ENCODE measurements at places on chromosomes 1 and 21.

GRCh38 chr1:47436304-47436978 is 1.4 kb upstream of the FOXD2 start:
- DNase-seq, result peak; percentile 57

DNA sequence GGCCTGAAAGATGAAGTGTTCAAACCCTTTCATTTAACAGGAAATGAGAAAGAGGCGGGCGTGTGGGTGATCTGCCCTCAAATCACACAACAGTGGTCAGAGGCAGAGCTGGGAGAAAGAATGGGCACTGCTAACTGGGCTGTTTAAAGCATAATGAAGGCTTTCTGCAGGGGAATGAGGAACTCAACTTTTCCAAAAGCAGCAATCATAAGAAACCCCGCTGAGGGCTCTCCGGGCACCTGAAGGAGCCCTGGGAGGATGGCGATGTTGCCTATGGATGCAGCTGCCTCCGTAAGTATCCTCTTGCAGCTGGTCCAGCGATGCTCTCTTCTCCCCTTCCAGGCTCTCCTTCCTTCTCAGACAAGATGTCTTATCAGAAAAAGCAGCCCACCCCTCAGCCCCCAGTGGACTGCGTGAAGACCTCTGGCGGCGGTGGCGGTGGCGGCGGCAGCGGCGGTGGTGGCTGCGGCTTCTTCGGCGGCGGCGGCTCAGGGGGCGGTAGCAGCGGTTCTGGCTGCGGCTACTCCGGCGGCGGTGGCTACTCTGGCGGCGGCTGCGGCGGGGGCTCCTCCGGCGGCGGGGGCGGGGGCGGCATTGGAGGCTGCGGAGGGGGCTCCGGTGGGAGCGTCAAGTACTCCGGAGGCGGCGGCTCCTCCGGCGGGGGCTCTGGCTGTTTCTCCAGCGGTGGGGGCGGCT is 1.2 kb downstream of the LORICRIN start:
- no peak for DNase-seq

DNA sequence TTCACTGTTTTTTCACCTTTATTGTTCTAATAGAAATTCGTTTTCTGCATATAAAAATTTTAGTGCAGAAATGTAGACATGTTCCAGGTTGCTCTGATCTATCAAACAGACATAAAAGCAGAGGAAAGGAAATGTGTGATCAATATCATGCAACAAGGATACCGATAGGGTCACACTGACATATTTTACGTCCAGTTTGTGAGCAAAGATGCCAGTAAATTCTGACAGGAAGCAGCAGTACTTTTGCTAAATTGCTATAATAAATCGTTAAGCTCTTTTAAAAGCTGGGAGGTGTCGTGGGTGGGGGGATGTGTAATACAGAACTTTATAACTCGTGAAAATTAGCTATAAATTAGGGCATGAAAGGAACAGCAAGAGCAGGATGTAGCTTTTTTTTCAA is 955.2 kb downstream of the BRINP3 start:
- DNase-seq, result no peak

GRCh38 chr1:247417831-247418230 is 1.9 kb downstream of the NLRP3 start:
- DNase-seq, result no peak

DNA sequence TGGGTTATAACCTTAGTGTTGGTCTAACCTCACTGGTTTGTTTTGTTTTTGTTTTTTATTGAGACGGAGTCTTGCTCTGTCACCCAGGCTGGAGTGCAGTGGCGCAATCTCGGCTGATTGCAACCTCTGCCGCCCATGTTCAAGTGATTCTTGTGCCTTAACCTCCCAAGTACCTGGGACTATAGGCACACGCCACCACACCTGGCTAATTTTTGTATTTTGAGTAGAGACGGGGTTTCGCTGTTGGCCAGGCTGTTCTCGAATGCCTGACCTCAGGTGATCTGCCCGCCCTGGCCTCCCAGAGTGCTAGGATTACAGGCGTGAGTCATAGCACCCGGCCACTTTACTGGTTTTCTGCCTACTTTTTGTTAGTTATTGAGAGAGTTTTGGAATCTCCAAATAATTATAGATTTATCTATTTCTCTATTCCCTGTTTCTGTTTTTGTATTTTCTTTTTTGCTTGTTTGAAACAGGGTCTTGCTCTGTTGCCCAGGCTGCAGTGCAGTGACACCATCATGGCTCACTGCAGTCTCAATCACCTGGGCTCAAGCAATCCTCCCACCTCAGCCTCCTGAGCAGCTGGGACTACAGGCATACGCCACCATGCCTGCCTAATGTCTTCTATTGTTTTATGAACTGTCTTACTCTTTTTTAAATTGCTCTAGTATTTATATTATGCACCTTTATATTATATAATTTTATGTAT is 21.4 kb downstream of the SMG7 start:
- no peak for DNase-seq

DNA sequence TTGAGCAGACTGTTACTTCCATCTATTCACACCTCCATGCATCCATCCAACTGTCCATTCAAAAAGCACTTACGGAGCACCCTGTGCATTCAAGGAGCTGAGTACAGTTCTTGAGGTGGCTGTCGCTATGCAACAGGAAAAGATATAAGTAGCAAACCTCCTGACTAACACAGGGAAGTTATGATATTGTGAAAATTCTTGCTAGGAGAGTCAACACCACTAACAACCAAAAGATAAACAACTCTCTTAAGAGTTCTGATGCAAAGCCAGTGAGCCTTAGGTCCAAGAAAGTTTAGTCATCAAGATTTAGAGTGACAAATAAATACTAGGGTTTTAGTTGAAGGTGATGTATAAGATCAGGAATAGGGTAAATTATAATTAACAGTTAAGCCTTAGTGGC is 44.5 kb upstream of the TRIM45 start:
- DNase-seq, result no peak

DNA sequence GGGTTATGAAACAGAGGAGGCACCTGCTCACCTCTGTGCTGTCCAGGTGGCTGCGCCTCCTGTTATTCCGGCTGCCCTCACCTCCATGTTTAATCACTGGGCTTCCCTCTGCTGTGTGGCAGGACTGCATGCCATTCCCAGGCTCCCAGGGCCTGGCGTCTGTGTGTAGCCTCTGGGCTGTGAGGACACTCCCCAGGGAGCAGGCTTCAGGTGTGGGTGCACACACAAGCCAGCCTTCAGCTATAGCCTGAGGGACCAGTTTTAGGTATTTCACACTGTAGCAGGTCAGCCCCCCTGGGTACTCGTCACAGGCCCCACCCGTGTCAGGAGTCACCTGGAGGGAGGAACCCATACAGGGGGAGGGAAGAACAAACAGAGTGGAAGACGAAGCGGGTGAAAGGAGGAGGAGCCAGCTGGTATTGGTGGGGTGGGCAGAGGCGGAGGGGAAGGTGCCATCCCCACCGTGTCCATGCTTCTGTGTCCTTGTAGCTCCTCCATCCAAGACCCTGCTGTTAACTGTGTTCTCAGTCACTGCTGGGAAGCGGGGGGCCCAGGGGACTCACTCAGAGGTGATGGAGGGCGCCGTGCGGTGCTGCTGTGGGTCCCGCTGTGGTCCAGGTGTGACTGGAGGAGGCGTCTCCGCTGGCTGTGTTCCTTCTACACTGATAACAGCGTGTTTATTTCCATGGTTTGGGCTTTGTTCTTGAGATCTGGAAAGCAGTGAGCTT is 158.6 kb downstream of the PGBD5 start:
- no peak for DNase-seq

DNA sequence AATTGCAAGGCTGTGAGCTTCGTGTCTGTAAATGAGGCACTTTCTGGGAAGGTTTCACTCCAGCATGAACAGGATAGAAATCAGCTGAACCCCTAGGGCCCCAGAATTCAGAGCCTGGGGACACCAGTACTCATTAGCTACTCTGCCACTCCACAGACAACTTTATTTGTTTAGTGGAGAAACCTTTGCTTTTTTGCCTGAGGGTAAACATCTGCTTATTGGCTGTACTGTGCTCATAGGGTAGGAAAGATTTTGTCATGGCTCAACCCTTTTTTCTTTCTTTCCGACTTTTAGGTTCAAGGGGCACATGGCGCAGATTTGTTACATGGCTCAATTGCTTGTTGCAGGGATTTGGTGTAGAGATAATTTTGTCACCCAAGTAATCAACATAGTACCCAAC is 138.4 kb upstream of the BACE2 start:
- no peak for DNase-seq

- no peak for DNase-seq
Measured at GRCh38 chr1:77834771-77835334, 53.6 kb upstream of the NEXN start.

DNA sequence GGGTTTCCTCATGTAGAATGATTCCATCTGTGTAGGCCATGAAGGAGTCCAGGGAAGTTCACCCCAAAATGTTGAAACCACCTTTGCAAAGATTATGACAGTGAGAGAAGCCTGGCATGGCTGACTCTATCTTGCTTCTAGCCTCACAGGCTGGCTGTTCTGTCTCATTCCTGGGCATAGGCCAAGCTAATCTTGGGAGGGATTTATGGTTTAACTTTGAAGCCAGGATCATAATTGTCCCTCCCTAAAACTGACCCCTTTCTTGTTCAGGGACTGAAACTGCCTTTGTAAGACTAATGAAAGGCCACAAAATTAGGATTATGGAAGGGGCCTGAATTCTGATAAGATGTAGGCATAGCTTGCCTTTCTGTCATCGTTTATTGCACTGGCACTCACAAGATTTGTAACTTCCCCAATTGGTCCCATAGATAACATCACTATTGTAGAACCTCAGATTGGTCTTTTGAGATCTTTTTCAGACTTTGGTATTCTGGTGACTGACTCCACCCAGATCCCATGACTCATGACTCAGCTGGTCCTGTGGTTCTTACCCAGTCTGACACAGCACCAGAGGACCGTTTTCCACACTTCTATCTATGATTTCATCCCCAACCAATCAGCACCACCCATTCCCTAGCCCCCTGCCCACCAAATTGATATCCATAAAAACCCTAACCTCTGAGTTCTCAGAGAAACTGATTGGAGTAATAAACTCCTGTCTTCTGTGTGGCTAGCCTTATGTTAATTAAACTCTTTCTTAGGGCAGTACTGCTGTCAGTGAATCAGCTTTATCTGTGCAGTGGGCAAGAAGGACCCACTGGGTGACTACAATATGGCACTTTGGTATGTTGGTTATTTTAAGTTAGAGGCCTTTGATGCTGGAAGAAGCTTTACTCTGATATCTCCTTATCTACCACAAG is 13.6 kb upstream of the LAMTOR5 start:
- DNase-seq, result no peak

DNA sequence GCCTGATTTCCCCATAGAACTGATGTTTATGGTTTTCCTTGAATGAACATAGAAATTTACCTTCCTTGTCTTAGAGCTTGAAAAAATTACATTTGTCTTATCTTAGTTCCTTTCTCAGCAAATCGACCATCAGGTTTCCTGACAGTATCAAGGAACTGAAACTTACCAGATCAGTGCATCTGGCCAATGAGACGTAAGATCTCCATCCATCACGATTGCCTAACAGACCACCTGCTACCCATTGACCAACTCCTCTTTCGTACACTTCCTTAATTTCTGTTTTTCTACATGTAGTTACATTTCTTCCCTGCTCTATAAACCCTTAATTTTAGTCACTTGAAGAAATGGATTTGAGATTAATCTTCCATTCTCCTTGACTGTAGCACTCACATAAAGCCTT is 57.4 kb upstream of the TMPRSS15 start:
- DNase-seq, result no peak

- no peak for DNase-seq
Measured at GRCh38 chr1:58991305-58991704, 207.5 kb upstream of the JUN start.

DNA sequence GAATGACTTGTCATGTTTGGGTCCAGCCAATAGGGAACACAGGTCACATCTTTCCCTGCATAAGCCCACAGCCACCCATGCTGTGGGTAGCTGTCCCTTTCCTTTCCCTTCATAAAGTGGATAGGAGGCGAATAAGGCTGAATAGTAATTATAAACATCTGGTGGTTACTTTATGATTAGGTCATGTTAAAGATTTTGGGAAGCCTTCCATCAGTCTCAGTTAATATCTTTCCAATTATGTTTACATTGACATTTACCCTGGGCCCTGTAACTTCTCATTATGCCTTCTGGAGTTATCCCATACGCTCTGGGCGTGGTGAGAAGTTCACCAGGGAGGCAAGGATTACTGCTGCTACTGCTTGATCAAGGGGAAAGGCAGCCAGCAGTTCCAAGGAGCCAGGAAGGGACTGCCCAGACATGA is 197.2 kb downstream of the HLX start:
- no peak for DNase-seq

DNA sequence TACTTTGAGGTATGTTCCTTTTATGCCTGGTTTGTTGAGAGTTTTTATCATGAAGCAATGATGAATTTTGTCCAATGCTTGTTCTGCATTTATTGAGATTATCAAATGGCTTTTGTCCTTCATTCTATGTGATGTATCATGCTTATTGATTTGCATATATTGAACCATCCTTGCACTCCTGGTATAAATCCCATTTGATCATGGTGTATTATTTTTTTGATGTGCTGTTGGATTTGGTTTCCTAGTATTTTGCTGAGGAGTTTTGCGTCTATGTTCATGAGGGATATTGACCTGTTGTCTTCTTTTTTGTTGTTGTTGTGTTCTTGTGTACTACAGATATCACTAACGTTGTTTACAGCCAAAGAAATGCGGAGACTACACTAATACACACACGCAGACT is 4.1 kb downstream of the DNAH14 start:
- no peak for DNase-seq

GRCh38 chr1:228372183-228373003 is 34.2 kb downstream of the TRIM11 start:
- DNase-seq, result no peak

- DNase-seq, result no peak
Measured at GRCh38 chr1:115426956-115427355, 88.9 kb upstream of the NGF start.

DNA sequence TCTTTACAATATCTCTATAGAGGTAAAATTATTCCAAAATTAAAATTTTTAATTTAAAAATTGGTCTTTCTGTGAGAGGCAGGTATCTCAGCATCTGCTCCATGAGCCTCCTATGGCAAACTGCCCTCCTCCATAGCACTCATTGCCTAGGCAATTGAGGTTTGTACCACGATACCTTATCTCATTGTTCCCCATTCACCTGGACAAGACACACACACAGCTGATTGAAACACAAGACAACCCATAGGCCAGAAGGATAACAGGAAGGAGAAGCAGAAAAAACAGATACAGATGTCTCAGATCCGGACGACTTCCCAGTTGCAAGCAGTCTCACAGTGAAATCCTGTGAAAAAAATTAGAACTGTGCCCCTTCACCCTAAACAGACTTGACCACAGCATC is 24.3 kb downstream of the RHBDL2 start:
- no peak for DNase-seq

DNA sequence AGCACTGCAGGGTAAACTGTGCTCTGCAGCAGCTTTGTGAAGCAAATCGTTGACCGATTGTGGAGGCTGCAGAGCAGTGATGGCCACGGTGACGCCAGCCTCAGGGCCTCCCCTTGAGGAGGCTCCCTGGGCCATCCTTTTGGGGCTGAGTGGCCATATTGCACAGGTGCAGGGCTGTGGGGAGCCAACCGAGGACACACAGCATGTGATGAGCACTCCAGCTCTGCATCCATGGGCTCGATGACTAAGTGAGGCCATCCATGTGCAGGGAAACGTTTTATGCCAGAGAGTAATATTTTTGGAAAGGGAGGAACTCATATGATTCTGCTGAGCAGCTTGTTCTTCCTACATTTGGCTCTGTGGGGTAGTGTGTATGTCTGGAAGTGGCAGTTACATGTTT is 24.6 kb downstream of the KCNK1 start:
- DNase-seq, result no peak

- no peak for DNase-seq
Measured at GRCh38 chr21:34360488-34361241, 3.1 kb upstream of the KCNE2 start.

Data from stimulated activated CD4-positive, alpha-beta T cell treated with anti-CD3 and anti-CD28 coated beads, Interleukin-15, amount 100 ng/mL, for 1 hour (primary cell).